ENCODE measurements at places on chromosomes 6 and 20.

DNA sequence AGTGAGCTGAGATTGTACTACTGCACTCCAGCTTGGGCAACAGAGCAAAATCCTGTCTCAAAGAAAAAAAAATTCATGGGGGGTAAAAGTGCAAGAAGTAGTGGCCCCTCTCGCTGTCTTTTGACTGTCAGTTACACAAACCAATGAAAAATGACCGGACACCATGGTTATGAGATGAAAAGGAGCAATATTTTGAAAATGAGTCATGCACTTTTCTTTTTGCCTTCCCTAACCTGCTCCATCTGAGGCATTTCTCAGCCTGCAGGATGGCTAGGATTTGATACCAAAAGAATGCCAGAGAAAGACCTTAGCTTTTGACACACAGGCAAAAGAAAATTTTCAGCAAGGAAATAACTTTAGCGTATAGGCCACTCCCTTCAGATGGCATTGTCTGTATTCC lies 181.7 kb upstream of the ARID1B start:
- DNase-seq = no peak

DNA sequence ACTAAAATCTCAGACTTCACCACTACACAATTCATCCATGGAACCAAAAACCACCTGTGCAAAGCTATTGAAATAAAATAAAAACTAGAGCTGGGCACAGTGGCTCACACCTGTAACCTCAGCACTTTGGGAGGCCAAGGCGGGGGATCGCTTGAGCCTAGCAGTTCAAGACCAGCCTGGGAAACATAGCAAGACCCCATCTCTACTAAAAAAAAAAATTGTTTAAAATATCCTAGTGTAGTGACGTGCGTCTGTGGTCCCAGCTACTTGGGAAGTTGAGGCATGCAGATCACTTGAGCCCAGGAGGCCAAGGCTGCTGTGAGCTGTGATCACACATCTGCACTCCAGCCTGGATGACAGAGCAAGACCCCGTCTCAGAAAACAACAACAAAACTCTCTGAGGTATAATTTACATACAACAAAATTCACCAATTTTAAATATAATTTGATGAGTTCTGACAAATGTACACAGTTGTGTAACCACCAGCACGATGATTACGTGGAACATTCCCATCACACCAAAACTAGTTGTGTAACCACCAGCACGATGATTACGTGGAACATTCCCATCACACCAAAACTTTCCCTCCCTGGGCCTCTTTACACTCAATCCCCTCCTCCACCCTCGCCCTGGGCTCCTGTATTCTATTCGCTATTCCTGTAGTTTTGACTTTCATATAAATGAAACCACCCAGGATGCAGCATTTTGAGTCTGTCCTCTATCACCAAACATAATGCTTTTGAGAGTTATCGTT lies 107.5 kb downstream of the TAF4 start:
- no peak for DNase-seq

DNA sequence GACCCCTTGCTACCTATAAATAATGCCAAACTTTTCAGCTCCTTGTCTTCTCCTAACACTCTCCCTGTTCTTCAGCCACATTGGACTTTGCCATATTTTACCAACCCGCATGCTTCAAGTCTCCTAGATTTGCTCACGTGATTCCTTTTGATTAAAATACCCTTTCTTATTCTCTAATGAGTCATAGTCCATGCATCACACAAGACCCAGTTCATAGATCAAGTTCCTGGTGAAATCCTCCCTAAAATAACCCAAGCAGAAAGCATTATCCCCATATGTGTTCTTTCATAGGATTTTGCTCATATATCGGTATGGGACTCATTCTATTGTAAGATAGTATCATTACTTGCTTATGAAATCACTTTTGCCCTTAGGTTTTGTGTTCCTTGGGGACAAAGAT lies 108.9 kb upstream of the STXBP5 start:
- no peak for DNase-seq

DNA sequence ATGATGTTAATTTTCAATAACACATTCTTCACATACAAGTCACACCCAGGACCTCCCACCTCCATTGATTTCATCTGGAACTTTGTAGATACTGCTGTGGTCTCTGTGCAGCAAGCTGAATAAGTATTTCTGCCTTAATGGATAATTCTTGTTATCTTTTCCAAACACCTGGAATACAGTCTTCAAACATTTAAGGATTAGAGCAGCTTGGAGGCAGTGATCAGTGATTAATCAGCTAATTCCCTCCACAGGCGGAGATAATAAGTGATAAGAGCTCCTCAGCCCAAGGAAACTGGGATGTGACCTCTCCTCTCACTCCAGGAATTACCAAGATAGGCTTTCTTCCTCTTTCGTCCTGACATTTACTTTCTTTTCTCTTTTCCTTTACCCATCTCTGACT lies 110.7 kb downstream of the FIG4 start:
- no peak for DNase-seq

GRCh38 chr6:142195862-142196541 lies 48.9 kb downstream of the VTA1 start:
- DNase-seq = no peak

- DNase-seq = peak; percentile 11
Measured at GRCh38 chr6:149948616-149949015, 6.8 kb downstream of the ULBP2 start.

DNA sequence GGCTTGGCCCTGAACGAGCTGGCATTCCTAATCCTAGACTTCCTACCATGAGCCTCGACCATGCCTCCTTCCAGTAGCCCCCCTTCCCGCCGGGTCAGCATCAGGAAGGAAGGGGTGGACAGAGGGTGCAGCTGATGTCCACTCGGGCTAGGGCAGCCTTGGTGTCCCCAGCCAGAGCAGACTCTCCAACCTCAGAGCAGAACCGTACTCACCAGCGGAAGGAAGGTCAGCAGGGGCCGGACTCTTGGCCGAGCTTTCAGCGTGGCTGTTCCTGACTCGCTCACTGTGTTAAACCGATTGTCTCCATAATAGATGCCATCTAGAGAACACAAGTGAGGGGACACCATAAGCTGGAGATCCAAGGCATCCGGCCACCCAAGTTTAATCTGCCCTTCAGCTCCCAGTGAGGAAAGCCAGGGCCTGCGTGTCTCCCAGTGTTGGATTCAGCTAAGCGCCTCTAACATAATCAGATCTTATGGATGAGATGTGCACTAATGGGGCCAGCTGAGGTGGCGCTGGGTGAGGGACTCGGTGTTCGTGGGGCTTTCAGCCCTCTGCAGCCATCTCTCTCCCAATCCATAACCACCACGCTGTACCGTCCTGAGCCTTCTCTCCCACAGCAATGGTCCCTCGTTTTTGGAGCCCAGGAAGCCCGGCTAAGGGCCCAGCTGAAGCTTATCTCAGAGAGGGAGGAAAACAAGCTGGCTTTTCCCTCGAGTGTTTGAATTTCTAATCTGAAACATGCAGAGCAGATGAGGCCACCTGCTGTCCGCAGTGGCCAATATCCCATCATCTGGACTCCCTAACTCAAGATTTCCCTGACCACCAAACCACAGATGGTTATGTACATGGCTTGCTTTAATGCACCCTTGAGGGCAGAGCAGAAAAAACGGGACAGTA lies 13.7 kb downstream of the C6orf132 start:
- DNase-seq = no peak

GRCh38 chr6:3088446-3088845 lies 20.2 kb downstream of the RIPK1 start:
- DNase-seq = no peak

DNA sequence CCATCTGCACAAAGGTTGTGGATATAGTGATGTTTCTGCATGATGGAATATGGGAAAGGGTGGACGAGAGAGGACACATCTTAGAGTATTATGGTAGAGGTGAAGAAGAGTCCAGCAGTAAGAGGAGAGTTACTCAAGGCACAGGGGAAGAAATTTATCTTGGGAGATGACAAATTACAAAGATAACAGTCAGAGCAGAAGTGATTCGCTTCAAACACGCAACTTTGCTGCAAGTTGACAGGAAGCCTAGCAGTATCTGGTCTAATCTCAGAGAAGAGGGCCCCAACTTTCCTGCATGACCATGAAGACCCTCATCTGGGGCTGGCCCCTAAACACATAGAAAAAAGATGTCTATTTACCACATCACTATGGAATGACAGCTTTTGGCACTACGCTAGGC lies 1.2 kb upstream of the CALHM6 start:
- no peak for DNase-seq

- peak; percentile 94 for DNase-seq
Measured at GRCh38 chr6:116371120-116371917, 572 bp downstream of the DSE start.

GRCh38 chr20:9531581-9531980 lies 17.2 kb downstream of the LAMP5 start:
- DNase-seq = no peak

DNA sequence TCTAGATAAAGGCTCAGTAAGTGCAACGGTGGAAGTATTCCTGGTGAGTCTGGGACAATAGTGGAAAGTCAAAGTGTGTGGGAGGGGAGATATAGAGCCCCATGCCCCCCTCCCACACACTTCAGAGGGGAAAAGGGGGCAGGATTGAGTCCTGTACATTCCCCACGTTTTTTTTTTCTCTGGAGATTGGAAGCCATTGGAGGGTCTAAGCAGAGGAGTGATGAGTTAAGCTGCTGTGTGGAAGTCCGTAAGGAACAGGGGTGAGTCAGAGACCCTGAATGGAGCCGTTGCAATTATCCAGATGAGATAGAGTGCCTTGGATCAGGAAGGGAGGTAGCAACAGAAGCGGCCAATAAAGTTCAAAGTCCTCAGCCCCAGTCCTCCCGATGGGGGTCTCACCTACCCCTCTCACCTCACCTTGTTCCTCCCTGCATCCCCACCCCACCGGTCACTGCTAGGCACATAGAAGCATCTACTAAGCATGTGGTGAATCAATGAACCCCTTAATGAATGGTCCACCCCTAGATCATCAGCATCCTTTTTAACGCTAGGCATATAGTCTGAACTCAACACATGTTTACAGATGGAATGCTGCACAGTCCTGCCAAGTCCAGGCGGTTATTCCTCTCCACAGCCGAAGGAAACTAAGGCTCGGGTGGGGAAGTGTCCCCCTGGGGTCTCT lies 662 bp upstream of the SLC9A8 start:
- DNase-seq = peak; percentile 26

DNA sequence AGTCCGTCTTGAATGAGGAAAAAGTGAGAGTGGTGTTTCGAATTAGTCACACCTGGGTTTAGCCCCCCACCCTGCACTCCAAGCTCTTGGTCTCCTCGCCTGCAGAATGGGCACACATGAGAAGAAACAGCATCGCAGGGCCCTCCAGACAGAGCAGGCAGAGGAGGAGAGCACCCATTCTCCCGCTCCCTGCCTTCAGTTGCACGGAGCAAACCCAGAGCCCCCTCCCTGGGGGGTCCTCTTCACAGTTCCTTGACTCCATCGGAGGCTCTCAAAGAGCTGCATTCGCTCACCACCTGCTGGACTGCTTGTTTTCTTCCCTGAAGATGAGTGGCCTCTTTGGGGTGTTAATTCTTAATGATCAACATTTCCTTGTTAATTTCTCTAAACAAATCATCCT lies 5.1 kb downstream of the CST7 start:
- no peak for DNase-seq

GRCh38 chr6:24743944-24744335 lies 25.0 kb upstream of the C6orf62 start:
- no peak for DNase-seq

- DNase-seq = peak; percentile 53
Measured at GRCh38 chr6:124703541-124703940, 258.7 kb upstream of the RNF217 start.

DNA sequence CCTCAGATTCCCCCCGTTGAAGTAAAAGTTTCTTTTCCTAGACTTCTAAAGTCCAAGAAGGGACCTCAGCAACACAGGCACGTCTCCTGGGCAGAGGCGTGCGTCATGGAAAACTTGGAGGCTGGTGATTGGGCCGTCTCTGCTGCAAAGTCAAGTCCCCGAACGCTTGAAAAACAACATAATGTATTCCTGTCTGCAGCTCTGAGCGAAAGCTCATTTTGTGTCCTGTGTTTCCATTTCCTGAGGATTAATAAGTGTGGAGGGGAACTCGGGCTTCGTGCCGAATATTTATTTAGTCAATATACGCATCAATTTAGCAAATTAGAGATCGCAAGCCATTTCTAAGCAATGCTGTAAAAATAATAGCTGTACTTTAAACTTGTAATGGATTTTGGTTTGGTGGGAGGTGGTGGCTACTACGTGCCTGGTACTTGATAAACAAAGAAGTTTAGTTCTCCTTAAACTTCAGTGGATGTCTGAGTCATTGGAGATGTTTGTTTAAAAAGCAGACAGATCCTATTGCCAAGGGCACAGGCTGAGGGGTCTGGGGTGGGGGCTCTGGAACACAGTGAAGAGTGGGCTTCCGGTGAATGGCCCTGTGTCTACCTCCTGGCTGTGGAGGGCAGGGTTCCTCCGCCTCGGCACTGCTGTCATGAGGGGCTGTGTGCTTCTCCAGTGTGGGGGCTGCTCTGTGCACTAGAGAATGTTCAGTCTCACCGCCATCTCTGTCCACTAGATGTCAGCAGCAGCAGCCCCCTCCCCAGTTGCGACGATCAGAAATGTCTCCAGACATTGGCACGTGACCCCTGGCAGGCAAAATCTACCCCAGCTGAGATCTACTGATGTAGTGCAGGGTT lies 21.8 kb downstream of the PCK1 start:
- no peak for DNase-seq

- no peak for DNase-seq
Measured at GRCh38 chr20:58141496-58141895, 87.0 kb downstream of the ANKRD60 start.

DNA sequence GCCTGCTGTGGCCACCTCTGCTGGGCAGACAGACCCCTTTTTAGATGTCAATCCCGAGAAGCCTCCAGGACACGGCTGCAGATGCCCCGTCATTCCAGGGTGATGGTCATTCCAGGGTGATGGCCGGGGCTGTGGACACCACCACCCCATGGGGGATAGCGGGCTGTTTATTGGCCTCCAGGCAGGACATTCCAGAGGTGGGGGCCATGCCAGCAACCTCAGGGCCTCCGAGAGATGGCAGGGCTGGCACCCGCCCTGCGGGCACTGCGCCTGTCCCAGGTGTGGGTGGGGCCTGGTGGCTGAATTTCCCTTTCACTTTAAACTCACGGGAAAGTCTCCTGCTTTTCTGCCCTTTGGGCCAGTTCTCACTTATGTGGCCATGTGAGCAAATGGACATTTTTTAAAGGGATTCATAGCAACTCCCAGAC lies 14.5 kb downstream of the COL9A3 start:
- DNase-seq = no peak

- DNase-seq = no peak
Measured at GRCh38 chr6:36358226-36358915, 21.7 kb upstream of the BNIP5 start.

DNA sequence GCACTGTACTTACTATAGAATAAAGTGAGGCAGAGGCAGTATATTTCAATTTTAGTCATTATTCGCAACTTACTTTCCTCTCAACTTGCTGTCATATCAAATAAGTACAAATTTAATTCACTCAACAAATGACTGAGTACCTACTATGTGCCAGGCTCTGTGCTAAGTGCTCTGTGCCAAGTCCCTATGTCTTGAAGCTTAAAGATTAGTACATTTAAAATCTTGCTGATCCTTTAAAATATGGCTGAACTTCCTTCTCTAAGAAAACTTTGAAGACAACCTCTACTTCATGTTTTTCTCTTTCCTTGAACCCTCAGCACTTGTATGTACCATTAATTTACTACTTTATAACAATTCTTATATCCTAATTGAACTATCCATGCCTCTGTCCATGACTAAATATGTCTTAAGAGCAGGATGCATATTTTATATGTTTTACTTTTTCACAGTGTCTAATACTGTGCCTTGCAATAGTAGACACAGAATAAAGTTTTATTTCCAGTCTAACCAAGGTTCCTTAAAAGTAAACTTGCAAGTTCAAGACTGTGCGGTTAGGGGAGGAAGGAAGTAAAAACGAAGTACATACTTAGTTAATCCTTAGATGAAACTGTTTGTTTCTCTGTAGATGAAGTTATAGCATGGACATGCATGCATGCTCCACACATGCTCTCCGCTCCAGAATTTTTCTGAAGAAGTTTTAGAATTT lies 10.0 kb upstream of the LATS1 start:
- no peak for DNase-seq
